ENCODE measurements at places on chromosomes 5 and 9.

- DNase-seq: no peak
These were observed 607 bp downstream of the UHRF2 start for GRCh38 chr9:6413365-6414246.

GRCh38 chr9:86102626-86103025 is 3.3 kb upstream of the GOLM1 start:
- no peak for DNase-seq

DNA sequence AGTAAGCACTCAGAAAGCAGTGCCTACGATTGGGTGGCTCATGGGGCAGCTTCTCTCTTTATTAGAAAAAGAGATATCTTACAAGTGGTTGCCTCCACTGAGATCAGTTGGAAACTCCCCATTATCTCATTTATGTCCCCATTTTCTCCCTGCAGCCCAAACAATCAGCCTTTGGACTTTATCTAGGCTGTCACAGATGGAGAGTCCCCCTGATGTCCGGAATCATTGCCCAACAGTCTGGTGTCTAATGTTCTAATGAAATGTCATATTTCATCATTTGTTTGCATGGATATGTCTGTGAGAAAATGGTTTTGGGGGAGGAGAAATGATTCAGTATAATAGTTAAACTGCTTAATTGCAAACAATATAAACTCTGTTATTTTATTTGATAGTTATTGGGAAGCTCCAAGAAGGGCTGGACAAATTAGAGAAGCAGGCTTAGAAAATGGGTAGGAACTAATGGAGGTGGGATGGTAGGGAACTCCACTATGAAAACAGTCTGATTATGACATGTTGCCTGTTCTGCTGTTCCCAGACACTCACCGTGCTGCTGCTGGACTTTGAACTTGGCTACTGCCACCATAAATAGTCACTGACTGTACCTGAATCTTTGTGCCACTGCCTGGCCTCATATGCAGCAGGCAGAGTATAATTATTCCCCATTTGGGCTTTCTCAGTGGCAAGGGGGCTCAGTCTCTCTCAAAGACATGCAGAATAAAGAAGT is 38.3 kb upstream of the SMAD5 start:
- DNase-seq: no peak

GRCh38 chr9:135662758-135663450 is at the start of gene LCN9:
LCN9 (plus strand) TSS chr9:135663309; CDS start chr9:135663322, 13 bp downstream.
- DNase-seq: no peak

DNA sequence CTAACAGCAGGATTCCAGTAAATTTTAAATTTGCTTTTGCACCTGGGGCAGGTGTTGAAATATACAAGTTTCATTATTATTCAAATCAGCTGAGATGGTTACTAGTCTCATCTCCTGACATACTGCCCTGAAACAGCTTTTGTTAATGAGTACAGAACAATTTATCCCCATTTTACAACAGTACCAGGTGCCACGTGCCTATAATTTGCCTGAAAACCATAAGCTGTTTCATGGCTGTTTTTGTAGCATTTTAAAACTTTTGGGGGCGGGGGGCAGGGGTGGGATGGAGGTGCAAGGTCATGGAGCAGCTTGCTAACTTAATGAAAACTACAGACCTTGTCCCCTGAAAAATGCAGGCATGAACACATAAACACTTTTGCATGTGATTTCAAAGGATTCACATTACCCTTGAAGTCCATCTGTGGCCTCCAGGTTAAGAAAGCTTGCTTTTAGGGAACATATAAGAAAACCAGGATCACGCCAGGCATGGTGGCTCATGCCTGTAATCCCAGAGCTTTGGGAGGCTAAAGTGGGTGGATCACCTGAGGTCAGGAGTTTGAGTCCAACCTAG is 42.1 kb downstream of the TIMD4 start:
- DNase-seq: no peak

GRCh38 chr5:128842241-128842640 is 123.0 kb upstream of the SLC27A6 start:
- DNase-seq: no peak

GRCh38 chr5:154516475-154516874 is 38.4 kb upstream of the HAND1 start:
- no peak for DNase-seq

- DNase-seq: no peak
These were observed 259.7 kb downstream of the MED10 start for GRCh38 chr5:6118691-6119090.
